Hematopoietic multipotent progenitor cell treated with erythropoietin and hydrocortisone succinate and interleukin-3 and kit ligand, for 15 days (in vitro differentiated cells): ENCODE measurements at places on chromosomes 16 and 17.

GRCh38 chr16:65284626-65285025, 162.8 kb upstream of the CDH11 start:
- DNase-seq, result no peak

- DNase-seq, result no peak
These were observed 20.5 kb upstream of the MTMR4 start for GRCh38 chr17:58534901-58535421.

GRCh38 chr16:84462296-84463210, 41.9 kb downstream of the MEAK7 start:
- DNase-seq, result no peak

GRCh38 chr16:27962197-27962596, 101.3 kb downstream of the GSG1L start:
- no peak for DNase-seq

DNA sequence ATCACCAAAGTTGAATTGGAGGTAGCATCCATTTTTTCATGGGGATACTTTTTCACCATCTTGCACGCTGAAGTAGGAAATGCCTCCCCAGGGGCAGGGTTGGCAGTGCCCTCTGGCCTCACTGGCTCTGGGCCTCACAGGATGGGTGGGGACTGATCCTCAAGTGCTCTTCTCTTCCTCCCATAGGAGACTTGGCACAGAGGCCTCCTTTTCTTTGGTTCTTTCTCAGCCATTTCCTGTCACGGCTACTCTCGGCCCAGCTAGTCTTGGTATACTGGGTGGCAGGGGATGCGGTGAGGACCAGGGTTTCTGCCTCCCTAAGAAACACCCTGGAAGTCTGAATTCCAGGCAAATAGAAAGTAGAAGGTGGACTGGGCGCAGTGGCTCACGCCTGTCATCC, 58.2 kb downstream of the PECAM1 start:
- no peak for DNase-seq

GRCh38 chr16:7088711-7089110, 243.9 kb upstream of the RBFOX1 start:
- no peak for DNase-seq

DNA sequence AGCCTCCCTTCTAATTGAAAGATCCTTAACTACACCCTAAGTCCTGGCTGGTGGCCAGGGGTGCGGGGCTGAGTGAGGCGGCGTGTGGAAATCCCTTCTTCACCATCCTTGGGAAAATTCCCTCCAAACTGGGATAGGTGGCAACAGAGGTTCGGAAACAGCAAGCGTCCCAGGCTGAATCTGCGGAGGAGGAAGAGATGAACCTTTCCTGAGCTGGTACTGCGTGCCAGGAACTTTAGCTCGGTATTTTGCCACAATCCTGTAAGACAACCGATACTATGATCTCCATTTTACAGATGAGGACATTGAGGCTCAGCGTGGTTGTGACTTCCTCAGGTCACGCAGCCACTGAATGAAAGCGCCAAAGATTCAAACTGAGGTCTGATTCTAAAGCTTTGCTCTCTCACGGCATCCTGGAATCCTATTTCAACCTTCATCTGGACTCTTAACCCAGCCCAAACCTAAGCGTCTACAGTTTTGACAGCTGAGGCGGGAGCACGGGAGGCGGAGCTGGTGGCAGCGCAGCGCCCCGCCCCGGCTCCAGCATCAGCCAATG, 583 bp upstream of the CYLD start:
- DNase-seq, result peak; percentile 38
